ENCODE measurements at places on chromosomes 3 and 15.
A peak's percentile ranks its signal among the peaks of the same experiment; 100 is the strongest.

DNA sequence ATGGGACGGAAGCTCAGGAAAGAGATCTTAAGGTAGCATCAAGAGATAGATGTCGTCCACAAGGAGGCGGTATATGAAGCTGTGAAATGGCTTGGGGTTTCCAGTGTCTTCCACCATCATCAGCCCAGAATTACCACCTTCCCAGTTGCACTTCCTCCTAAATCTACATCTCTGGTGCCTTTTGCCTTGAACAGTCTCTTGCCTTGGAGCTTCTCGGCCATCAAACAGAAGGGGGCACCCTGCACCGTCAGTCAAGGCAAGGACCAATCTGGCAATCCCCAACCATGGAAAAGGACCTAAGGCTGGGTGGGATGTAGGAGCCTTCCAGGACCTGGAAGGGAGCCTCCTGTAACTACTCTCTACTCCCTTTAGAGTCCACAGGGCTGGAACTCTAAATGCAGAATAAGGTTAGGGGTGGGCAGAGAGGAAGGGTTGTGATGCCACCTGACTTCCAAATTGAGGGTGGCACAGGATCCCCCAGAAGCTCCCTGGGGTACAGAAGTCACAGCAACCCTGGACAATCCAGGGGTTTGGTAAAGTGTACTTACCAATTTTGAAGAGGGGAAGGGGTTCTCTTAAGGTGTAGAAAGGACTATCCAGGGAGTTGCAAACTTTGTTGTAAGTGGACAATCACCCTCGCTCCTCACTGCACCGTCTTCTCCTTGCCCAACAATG lies 1.0 kb upstream of the RYR3 start:
- no peak for DNase-seq

GRCh38 chr3:37779289-37780152 lies 82.2 kb upstream of the CTDSPL start:
- peak; percentile 79 for DNase-seq

DNA sequence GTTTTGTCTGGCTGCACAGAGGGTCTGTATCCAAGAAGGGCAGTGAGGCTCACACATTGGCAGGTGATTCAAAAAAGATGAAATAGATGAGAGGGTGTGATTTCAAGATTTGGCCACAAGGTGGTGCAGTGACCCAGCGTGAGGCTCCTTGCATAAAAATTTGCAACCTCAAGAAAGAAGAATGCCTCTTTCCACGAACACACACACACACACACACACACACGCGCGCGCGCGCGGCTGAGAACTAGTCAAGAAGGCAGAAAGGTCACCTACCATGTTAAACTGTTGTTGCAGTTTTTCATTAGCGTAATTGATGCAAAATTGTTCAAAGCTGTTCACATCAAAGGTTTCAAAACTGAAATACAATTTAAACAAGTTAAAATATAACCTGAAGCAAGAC lies 39.2 kb downstream of the MYO5C start:
- peak; percentile 72 for DNase-seq

GRCh38 chr3:182609575-182610156 lies 183.6 kb upstream of the ATP11B start:
- DNase-seq, result no peak

- peak; percentile 64 for DNase-seq
Measured at GRCh38 chr3:185825006-185825638, at the start of gene IGF2BP2. Gene IGF2BP2, minus strand, starts transcription at chr3:185825042. Its CDS starts 82 bp downstream, at chr3:185824960.
